ENCODE measurements at places on chromosomes 5 and 9.
A peak's percentile ranks its signal among the peaks of the same experiment; 100 is the strongest.

- DNase-seq = no peak
These were observed 10.7 kb upstream of the SERINC5 start for GRCh38 chr5:80266566-80266965.

- no peak for DNase-seq
These were observed 198.7 kb downstream of the C9orf50 start for GRCh38 chr9:129422032-129422842.

DNA sequence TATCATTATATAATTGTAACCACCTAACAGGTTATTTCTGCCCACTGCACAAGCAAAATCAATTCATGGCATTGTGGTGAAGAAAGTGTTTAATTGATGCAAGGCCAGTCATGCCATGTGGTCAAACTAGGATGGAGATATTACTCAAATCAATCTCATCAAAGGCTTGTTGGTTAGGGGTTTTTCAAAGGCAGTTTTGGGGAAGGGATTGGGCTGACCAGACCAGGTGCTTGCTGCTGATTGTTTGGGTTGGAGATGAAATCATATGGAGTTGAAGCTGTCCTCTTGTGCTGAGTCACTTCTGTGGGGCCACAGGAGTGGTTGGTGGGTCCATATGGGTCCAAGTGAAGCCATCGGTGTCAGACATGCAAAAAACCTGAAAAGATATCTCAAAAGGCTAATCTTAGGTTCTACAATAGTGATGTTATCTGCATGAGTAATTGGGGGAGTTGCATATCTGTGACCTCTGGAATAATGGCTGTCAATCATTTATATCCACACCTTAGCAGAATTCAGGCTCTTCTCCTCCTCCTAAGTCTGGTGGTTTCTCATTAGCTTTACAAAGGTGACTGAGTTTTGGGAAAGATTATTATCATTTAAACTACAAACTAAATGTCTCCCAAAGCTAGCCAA is 44.9 kb downstream of the HMGCS1 start:
- DNase-seq = no peak

- DNase-seq = peak; percentile 54
These were observed 139.3 kb upstream of the IER5L start for GRCh38 chr9:129317179-129318011.

DNA sequence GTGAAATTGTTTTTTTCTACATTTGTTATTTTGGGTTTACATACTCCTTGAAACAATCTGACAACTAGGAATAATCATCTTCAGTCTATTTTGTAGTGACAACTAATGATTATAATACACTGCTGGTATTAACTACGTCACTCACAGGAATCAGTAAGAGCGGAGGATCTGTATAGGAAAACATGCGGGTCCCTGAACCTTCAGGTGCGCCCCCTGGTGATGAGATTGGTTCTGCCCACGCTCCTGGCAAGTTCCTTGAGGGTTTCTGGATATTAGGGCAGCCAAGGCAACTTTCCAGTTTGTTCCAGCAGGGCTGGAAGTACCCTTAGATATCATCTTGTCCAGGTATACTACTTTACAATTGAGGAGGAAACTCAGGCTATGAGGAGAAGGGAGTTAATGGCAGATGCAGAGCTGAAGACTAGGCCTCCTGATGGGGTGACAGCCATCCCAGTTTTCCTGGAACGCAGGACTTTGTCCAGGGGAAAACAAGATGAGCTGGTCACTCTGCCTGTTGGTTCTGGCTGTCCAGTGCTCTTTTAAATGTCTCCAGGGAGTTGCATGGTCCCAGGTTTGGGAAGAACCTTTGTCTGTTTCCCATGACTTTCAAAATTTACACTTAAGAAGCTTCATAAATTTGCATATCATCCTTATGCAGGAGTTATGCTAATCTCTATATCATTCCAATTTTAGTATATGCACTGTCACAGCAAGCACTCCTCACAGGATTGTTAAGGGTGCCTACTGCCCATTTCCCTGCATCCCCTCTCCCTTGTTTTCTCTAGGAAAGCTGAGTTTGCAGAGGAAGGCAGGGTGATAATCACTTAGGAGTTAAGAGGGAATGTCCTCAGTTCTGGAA is 14.9 kb upstream of the WNT8A start:
- DNase-seq = peak; percentile 13

DNA sequence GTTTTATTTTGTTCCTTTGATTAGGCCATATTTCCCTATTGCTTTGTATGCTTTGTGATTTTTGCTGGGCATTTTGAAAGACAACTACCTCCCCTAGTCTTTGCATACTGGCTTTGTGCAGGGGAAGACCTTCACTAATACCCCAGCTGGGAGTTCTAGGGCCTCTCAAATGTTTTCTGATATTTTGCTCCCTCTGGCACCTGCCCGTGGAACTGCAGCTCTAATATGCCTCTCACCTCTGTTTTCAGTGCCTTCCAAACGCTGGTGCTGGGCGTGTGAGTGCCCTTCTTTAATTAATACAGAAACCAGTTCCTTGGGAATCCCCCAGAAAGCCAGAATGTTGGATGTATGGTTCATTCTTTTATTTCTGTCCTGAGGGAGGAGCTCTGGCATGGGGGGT is 204.5 kb downstream of the COMMD10 start:
- no peak for DNase-seq

- no peak for DNase-seq
These were observed 141.7 kb downstream of the SV2C start for GRCh38 chr5:76224898-76225297.

GRCh38 chr5:9230355-9230754 is 315.5 kb downstream of the SEMA5A start:
- DNase-seq = no peak

DNA sequence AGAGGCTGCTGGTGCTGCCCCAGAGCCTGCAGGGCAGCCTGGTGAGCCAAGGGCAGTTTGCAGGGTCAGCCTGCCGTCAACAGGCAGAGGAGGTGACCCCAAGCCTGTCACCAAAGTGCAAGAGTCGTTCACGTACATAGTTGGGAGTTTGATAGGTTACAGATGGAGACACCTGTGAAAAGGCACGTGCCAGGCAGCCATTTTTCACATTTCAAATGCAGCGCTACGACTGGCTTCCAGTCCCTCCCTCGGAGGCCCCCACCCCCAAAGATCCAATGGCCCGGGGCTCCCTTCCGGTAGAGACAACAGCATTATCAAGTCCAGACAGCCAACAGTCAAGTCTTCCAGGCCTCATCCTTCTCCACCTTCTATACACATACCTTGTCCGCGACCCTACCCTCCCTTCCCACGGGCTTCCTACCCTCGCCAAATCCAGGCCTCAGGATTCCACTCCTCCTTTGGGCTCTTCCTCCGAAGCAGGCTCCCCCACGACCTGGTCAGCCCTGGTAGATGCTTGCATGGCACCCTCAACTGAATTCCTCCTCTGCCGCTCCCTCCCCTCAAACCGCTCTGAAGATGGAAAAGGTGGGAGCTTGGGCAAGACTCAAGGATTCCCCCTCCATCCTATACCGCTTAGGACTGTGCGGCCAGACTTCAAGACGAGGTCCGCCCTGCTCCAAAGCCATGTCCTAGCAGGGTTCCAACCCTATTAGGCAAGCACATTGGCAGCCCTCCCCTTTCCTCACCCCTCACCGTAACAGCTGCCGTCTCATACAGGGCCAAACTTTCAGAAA is 13.2 kb downstream of the HNRNPH1 start:
- no peak for DNase-seq

DNA sequence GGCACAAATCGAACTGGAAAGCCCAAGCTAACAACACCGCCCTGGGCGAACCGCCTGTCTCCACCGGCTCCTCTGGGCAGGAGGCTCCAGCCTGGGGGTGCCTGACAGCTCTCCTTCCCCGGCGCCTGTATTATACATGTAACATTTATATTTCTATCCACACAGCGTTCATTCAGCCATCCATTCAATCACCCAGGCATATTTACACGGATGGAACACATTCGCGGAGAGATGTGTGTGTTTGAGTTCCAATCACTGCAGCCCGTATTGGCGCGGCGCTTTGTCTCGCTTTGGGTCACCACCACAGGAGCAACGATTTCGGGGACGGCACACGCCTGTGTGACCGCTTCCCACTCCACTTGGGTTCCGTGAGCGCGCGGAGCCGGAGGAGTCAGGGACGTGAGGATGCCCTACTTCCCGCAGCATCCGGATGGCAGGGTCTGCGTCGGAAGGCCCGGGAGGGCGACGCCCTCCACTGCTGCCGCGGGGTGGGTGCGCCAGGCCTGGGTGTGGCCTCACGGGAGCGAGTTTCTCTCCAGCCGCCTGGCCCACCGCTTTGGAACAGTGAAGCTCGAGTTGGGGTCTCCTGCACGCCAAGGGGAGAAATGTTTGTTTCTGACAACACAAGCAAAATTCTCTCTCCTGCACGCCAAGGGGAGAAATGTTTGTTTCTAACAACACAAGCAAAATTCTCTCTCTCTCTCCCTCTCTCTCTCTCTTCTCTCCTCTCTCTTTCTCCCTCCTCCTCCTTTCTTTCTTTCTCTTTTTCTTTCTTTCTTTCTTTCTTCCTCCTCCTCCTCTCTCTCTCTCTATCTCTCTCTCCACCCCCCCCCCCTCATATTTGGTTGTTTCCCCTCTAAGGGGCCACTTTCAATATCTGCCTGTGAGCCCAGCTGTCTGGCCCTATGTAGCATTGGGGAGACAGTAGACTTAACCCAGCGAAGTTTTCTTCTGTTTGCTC is 1.1 kb upstream of the SV2C start:
- DNase-seq = no peak

GRCh38 chr5:136014049-136015002 is 14.5 kb upstream of the TGFBI start:
- no peak for DNase-seq
